Activated CD4-positive, alpha-beta memory T cell treated with anti-CD3 and anti-CD28 coated beads, Interleukin-2, amount 10 ng/mL, durations not matched to agents 7 days and 5 days (primary cell): ENCODE measurements at places on chromosomes 2 and 18. TPM values are rescaled to one million over a fixed set of nuclear protein-coding genes. Genes with fewer than 3 reads are reported as not detected.

The CCDC148 gene
- total RNA-seq: not detected

The SRD5A2 gene
- total RNA-seq: not detected

The C2orf81 gene
- 1.2 TPM for total RNA-seq

The POTEC gene
- total RNA-seq: not detected

The NEB gene
- total RNA-seq: 0.45 TPM

The KCNE4 gene
- total RNA-seq: not detected

The TMEM237 gene
- 13.4 TPM for total RNA-seq

The EMILIN1 gene
- 0.78 TPM for total RNA-seq

The CFAP65 gene
- total RNA-seq: not detected

The MYO5B gene
- total RNA-seq: not detected

The SPHKAP gene
- not detected for total RNA-seq

The CCDC141 gene
- total RNA-seq: 2.6 TPM

The ACKR3 gene
- total RNA-seq: 2.7 TPM

The CTNNA2 gene
- total RNA-seq: not detected

The NEU4 gene
- total RNA-seq: 0.38 TPM

The ARHGAP15 gene
- 167 TPM for total RNA-seq

The VAMP8 gene
- 132 TPM for total RNA-seq

The ATG9A gene
- 58.9 TPM for total RNA-seq

The GALNT5 gene
- not detected for total RNA-seq

The DSC1 gene
- total RNA-seq: not detected

The SP100 gene
- total RNA-seq: 351 TPM

The TMEM198 gene
- total RNA-seq: 0.95 TPM

The TANC1 gene
- total RNA-seq: 0.55 TPM

The OR6B2 gene
- total RNA-seq: not detected

The ANTXR1 gene
- total RNA-seq: not detected

The SH3RF3 gene
- 0.23 TPM for total RNA-seq

The MYL12A gene
- 1,118 TPM for total RNA-seq

The TANK gene
- total RNA-seq: 118 TPM

The TMEM247 gene
- total RNA-seq: not detected

The CDCA7 gene
- total RNA-seq: 65.2 TPM

The PLEKHH2 gene
- total RNA-seq: 0.48 TPM

The CREG2 gene
- 0.65 TPM for total RNA-seq

The SFTPB gene
- total RNA-seq: not detected

The CRYGC gene
- not detected for total RNA-seq
